ENCODE measurements at places on chromosomes 3 and 15.

GRCh38 chr3:1288805-1289494, 196.1 kb downstream of the CNTN6 start:
- no peak for DNase-seq

DNA sequence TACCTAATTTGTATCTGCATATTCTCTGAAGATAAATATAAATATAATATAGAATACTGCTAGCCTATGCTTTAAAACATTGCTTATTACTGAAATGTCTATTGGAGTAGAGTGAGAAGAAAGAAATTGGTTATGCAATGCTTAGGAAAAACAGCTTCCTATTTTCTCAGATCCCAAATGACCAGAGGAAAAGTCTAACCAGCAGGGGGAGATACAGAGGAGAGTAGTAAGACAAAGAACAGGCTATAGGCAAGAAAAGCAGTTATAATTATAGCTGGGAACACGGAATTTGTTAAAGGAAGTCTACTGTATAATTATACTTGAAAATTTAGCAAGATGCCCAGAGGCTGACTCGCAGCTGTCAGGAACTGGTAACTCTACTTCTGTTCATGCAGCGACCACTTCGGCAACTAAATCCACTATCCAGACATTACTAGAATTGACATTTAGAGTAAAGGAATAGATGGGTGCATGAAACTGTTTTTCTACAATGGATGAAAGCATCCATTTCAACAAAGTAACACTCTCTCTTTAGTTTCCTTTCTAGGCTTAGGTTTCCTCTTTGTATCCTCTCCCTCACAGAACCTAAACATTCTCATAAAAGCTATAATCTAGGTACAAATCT, 97.2 kb downstream of the TBC1D5 start:
- DNase-seq, result peak; percentile 78

- DNase-seq, result no peak
Observed at GRCh38 chr15:66163553-66163952, 90.0 kb downstream of the MEGF11 start.

DNA sequence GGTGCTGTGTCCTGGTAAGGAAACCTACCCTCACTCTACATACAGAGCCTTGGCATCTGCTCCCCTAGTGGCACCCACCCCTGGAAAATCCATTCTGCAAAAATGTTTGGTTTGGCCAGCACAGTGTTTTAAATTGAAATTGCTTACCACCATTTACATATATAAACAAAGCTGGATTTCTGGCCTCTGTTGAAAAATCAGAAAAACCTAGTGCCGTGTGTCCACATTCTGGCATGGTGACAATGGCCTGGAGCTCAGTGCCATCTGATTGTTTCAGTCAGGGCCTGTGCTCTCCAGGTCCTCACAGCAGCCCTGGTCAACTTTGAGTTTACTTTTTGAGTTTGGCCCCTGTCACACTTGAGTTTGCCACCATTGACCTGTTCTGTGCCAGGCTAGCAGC, 2.9 kb upstream of the IL17RC start:
- DNase-seq, result no peak

DNA sequence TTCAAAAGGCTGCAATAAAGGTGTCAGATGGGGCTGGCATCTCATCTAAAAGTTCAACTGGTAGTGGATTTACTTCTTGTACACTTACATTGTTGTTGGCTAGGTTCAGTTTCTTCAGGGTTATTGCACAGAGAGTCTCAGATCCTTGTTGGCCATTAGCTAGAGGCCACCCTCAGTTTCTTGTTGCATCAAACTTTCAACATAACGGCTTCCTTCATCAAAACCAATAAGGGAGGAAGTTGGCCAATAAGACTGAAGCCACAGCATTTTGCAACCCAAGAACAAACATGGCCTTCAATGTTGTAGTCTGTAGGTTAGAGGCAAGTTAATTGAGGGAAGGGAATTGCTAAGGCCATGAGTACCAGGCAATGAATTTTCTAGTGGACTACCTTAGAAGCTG, 218.0 kb downstream of the ZBBX start:
- no peak for DNase-seq

DNA sequence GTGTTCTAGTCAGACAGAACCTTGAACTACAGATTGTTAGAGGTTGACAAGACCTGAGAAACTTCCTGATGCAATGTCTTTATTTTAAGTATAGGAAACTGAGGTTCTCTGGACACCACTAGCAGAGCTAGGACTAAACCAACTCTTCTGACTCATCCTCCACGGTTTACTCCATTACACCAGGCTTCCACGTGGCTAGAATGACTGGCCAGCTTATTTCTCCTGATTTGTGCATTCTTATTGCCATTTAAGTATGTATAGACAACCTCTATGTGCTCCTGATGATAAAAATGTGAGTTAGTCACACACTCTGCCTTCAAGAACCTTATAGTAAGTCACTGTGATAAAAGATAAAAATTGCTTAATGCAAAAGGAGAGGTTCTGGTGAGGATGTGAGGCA, 182.7 kb downstream of the MEX3B start:
- DNase-seq, result peak; percentile 28

GRCh38 chr15:99436542-99437314, 129.1 kb upstream of the MEF2A start:
- DNase-seq, result no peak

DNA sequence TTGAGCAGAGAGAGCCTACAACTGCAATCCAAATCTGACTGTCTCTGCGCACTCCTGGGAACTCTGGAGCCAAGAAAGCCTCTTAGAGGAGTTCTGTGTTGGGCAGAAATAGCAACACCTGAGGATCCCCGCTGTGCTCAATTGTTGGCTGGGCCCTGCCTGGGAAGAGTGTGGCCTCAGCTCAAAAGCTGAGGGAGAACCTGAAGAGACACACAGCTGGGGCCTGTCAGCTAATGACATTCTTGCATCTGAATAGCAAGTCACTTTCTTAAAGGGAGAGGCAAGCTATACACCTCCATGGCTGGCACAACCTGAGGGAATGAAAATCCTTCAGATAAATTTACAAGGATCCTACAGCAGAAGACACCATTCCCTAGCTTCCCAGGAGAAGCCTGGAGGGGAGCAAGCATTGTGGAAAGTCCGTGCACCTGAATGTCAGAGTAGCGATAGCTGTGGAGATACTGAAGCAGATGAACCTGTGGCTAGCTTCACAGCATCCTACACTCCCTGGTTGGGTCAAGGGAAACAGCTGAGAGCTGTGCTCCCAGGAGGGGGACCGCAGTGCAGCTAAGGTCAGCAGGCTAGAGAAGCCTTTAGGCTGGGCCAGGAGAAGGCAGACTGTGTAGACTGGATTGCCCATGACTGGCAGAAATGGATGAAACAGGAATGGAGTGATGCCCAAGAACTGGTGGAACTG, 159.9 kb upstream of the PFN2 start:
- DNase-seq, result no peak

- DNase-seq, result no peak
Observed at GRCh38 chr3:150303768-150304167, 104.3 kb upstream of the TSC22D2 start.

- no peak for DNase-seq
Observed at GRCh38 chr3:183819831-183820230, 5.5 kb downstream of the MAP6D1 start.

DNA sequence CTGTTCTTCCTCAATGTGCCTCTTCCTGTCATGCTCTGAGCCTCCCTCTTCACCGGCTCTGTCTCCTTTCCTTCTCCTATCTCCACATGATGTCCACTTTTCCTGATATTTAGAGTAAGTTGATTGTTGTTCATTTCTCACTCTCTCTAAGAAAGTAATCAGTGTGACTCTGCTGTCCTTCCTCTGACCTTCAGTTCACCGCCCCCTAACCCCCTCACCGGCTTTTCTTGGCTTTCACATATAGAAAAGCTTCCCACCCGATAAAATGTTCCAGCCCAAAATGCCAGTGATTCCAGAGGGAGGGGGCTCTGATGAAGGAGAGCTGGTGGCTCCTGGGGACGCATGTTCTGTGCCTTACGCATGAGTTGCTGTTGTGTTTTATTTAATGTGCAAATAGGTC, 120.5 kb upstream of the ABHD17C start:
- DNase-seq, result no peak

- peak; percentile 62 for DNase-seq
Observed at GRCh38 chr3:169147238-169148008, 516.1 kb downstream of the MECOM start.

GRCh38 chr3:115248274-115248673, 101.2 kb upstream of the ZBTB20 start:
- DNase-seq, result peak; percentile 64

GRCh38 chr3:45261333-45262110, 35.4 kb upstream of the TMEM158 start:
- DNase-seq, result no peak

DNA sequence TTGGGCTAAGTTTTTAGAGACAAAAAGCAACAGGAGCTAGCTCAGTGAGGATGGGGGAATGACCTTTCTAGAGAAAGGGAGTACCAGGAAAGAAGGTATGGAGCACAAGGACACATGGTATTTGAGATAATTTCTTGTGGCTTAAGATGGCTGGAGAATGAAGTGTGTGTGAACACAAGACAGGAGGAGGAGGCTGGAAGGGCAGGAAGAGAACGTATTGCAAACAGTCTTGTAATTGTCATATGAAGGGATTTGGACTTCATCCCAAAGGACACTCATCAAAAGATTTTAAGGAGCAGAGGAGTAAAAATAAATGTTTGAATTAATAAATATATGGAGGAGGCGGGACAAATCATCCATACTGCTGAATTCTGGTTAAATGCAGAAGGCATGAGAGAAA, 268.6 kb upstream of the NR2E3 start:
- DNase-seq, result no peak

DNA sequence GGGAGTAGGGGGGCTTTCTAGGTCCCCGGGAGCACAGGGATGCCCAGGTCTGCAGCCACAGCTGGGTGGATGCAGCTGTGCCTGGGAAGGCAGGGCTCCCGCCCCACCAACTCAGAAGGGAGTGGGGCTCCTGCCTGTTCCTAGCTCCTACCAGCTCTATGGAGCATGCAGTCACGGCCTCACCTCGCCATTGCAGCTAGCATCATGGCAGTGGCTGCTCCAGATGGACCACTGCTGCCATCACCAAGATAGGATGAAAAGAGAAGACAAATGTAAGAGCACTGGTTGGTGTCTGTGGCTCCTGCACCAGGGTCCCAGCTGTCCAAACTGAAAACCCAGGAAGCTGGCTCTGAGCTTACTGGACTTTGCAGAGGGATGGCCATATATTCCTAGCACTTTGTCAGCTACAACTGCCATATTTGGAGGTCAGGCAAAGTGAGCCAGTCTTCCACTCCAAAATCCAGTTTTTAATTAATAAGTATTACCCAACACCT, 3.0 kb upstream of the LIMD1 start:
- DNase-seq, result no peak

DNA sequence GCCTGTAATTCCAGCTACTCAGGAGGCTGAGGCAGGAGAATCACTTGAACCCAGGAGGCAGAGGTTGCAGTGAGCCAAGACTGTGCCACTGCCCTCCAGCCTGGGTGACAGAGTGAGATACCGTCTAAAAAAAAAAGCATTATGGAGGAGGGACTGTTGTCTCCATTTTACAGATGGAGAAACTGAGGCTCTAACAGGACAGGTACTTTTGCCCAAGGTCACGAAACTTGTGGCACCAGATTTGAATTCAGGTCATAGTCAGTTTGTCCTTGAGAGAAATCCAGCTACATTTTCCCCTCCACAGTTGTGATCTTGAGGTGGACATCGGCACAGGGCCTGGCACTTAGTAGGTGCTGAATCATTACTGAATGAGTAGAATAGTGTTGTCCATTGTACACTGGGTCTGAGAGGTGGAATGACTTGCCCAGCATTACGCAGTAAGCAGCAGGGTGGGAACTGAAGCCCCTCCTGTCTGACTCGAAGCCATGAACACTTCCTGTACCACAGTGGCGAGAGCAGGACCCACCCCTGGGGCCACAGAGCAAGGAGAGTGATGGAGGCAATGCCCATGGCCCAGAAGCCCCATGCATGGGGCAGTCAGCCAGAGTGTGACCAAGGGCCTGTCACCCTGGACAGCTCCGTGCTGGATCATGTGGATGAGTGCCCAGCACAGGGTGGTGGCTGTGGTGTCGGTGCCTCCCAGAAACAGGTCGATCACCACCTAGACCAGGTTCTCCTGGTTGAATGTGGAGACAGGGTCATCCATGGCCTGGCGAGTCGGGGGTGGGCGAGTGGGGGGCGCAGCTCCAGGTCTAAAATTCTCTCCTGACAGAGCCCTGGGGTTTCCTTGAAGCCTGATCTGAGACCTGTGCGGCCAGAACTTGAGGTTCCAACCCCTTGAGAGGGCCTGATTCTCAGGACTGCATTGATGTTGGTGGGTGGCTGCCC, 20.4 kb upstream of the PARL start:
- DNase-seq, result no peak

- peak; percentile 47 for DNase-seq
Observed at GRCh38 chr3:154776549-154777225, 303.4 kb upstream of the MME start.

DNA sequence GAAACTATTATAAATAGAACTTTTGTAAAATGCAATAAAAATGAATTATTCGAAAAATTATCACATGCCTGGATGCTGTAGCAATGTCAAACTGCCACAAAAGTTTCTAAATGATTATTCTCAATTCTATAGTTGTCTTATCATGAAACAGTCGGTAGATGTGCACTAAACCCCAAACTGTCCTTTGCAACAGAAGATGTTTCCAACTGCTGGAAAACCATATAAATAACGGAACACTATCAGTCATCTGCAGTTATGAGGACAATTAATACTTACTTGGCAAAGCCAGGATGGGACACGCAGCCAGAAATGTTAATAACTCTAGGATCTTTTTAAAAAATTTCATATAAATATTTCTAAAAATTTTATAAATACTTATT, 17.5 kb downstream of the EMC4 start:
- no peak for DNase-seq

DNA sequence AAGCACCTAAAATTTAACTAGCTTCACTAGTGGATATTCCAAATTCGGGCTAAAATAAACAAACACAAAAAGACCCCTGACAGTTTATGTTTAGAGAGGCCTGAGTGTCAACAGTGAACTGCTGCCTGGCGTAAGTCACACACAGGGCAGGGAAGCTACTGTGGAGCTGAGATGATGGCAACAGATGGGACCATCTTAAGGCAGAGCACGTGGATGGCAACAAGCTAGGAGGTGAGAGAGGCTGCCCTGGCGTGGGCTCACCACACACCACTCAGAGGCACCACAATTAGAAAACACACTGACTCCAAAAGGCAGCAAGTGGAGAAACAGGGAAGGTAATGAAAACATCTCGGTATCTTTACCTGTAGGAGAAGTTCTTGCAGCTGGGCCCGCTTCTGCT, 93.3 kb downstream of the ATP1B3 start:
- DNase-seq, result no peak
